Smooth muscle cell of the umbilical artery (primary cell): ENCODE measurements at places on chromosomes 13 and 19. TPM values are rescaled to one million over a fixed set of nuclear protein-coding genes. Genes with fewer than 3 reads are reported as not detected.

Gene STOML3
- not detected in 2 replicates for total RNA-seq

Gene KIR2DL3
- not detected in 2 replicates for total RNA-seq

Gene ZNF541
- total RNA-seq, result 0.05 and 0.89 TPM in 2 replicates

Gene UBE2L5
- total RNA-seq, result 0.09 TPM in 1 of 2 replicates, not detected in the other

Gene GIPR
- total RNA-seq, result under 0.01 TPM in 1 of 2 replicates, not detected in the other
